Retinal pigment epithelial cell (primary cell): ENCODE measurements at places on chromosomes 7 and 10.
A peak's percentile ranks its signal among the peaks of the same experiment; 100 is the strongest.

GRCh38 chr10:128546651-128547165, 420.5 kb upstream of the MKI67 start:
- DNase-seq: no peak

- DNase-seq: no peak
Observed at GRCh38 chr7:131623154-131623553, 66.7 kb upstream of the PODXL start.

DNA sequence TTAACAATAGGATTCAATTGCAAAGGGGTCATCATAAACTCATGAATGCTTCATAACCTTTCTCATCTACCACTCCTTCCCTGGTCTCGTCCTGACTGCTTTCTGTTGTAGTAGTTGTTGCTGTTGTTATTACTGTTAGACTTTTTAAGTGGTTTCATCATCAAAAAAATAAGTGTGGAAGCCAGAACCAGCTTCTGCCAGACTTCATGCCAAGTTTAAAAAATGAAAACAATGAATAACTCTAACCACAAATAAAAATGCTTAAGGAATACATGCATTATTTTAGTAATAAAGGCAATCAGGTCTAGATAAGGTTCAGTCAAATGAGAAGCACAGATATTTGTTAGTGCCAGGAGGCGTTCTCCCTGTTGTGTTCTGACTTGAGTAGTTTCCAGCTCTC, 85.4 kb downstream of the PCLO start:
- DNase-seq: peak; percentile 59

GRCh38 chr7:94420328-94420727, 25.6 kb downstream of the COL1A2 start:
- no peak for DNase-seq

DNA sequence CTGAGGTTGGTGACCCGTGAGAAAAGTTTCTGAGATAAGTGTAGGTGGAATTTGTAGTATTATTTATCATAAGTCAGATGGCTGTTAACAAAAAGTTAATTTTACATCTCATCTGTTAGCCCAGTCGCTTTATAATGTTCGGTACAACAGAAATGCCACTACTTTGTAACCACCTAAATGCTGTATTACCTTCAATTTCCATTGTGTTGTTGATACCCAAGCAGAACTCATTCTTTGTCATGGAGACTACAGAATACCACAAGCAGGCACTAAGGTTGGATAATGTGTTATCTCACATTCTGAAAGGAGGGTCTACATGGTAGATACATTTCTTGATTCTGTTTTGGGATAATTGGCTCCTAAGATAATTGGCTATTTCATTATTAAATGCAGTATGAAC, 249.8 kb upstream of the KAT6B start:
- DNase-seq: no peak

GRCh38 chr7:51075681-51076580, 240.7 kb downstream of the COBL start:
- no peak for DNase-seq

GRCh38 chr7:3697472-3697871, 396.4 kb downstream of the SDK1 start:
- no peak for DNase-seq

DNA sequence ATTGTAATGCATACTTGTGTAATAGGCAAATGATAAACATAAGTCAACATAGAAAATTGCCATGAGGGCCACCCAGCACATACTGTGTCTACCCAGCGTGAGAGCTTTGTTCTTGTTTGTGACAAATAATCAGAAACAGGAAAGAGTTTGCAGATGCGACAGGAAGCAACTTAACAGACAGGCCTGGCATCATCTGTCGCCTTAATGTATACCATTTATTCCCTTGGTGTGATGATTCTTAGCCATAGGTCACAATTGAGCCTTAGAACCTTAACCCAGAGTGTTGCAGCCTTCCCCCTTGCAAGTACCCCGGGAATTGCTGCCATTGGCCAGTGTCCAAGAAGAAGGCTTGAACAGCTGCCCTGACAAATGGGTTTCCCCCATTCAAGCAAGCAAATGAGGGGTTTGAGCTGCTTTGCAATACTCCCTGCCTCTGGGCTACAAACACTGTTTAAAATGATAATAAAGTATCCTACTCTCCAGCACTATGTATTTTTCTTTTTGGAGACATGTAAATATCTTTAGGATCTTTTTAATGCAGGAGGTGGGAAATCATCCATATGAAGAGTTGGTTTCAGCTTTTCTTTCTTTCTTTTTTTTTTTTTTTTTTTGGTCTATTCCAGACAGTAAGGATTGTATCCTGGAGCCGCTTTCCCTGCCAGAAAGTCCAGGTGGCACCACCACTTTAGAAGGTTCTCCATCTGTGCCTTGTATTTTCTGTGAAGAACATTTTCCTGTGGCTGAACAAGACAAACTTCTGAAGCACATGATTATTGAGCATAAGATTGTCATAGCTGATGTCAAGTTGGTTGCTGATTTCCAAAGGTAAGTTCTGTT, 80.0 kb downstream of the ZNF277 start:
- DNase-seq: no peak

DNA sequence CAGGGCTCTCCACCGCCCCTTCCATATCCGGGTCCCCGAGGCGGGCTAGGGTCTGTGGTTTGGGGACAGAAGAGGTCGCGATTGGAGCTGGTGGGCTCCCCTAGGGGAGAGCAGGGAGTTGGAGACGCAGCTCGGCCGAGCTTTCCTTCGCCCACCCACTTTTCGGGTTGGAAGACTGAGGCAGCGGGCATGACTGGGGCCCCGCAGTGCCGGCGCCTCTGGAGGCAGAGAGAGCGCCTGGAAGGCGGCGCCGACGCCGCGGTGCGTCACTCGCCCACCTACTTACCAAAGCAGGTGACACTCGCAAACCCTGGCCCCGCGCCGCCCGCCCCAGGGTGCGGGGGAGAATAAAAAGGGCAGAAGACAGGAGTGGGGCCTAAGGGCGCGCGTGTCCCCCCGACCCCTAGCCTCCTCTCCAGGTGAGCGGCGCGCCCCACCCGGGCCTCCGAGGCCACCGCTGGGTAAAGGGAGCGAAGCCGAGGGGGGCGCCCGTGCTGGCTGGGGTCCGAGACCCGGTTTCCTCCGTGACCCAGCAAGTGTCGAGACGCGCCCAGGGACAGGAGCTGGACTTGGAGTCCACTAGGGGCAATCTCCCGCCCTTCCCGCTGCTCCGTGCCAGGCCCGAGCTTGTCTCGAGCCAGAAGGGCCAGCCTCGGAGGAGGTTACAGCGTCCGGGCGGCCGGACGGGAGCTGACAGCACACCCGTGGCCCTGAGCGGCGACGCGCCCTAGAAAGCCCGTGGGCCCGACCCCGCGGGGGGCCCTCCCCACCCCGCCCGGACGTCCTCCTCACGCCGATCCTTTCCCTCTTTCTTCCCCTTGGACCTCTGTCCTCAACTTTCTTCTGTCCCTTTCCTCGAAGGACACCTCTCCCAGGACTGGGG, 34.4 kb upstream of the GRID1 start:
- DNase-seq: no peak
